ENCODE measurements at places on chromosomes 5 and 9.

DNA sequence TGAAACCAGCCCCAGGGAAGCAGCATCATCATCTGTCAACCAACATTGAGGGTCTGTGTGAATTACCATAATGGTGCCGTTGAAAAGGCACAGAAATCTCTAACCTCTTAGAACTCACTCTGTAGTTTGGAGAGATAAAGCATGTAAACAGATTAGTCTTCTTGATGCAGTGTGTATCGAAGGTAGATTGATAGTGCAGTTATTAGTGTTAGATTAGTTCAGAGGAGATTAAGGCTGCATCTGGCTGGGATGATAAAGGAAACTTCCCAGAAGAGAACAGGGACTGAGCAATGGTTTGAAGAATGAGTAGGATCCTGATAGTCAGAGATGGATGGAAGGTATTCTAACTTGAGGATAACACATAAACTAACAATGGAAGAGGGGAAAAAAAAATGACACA, 651.5 kb downstream of the TLE1 start:
- no peak for DNase-seq

- DNase-seq = no peak
Observed at GRCh38 chr9:69317894-69318293, 7.1 kb upstream of the ENTREP1 start.

GRCh38 chr5:72355706-72356299, 35.6 kb downstream of the PTCD2 start:
- no peak for DNase-seq

DNA sequence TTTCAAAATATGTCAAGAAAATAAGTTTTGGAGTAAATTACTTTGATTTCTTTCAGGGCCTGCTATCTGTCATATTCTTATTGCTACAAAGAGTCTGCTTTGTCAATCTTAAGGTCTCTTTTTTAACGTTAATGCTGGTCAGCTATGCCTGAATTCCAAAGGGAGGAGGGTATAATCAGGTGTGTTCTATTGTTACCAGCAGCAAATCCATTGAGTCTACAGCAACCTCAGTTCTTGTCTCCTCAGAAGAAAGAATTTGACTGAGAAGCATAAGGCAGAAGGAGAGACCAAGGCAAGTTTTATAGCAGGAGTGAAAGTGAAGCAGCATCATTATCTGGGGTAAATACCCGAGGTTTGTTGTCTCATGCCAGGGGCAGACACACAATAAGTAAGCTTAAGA, 23.7 kb upstream of the MINAR2 start:
- DNase-seq = no peak

- DNase-seq = no peak
Observed at GRCh38 chr9:126745574-126746411, 59.0 kb upstream of the ZBTB43 start.

GRCh38 chr5:150469718-150470469, 20.4 kb upstream of the RPS14 start:
- no peak for DNase-seq

DNA sequence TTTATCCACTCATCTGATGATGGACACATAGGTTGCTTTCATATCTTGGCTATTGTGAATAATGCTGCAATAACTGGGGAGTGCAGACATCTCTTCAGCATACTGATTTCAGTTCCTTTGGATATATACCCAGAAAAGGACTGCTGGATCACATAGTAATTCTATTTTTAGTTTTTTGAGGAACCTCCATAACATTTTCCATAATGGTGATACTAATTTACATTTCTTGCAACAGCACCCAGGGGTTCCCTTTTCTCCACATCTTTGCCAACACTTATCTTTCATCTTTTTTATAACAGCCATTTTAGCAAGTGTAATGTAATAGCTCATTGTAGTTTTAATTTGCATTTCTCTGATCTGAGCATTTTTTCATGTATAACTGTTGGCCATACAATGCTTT, 34.1 kb upstream of the NR4A3 start:
- DNase-seq = no peak

DNA sequence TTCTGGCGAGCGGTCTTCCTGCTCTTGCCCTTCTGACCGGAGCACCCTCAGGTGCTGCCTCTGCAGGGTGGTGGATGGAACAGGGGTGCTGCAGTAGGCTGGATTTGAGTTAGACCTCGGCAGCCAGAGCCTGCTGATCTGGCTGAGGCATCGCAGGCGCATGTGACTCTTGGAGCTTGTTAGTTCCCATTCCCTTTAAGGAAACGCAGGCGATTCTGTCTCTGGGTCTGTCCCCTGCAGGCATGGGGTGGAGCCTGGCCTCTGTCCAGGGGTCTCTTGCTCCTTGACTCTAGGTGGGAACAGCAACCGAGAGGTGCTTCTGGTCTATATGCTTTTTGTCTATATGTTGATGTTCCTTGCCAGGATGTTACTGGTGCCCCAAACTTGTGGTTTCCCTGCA, 3.1 kb downstream of the WNK2 start:
- no peak for DNase-seq

DNA sequence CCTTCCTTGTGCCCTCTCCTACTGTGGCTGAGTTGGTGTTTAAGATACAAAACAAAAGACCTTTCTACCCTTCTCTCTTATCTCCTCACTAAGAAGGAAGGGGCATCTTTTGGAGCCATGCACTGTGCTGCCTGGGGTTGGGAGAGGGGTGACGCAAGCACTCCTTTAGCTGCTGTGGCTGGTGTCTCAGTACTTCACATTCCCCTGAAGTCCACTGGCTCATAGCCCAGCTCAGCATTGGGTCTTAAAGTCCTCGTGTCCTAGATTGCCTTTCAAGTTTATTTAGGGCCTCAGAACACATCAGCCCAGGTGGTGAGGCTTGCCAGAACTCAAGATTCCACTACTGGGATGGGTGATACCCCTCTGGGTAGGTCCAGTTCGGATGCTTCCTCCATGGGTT, 325.9 kb upstream of the CYLC2 start:
- no peak for DNase-seq

GRCh38 chr5:178194026-178194425, 6.9 kb upstream of the GMCL2 start:
- no peak for DNase-seq

DNA sequence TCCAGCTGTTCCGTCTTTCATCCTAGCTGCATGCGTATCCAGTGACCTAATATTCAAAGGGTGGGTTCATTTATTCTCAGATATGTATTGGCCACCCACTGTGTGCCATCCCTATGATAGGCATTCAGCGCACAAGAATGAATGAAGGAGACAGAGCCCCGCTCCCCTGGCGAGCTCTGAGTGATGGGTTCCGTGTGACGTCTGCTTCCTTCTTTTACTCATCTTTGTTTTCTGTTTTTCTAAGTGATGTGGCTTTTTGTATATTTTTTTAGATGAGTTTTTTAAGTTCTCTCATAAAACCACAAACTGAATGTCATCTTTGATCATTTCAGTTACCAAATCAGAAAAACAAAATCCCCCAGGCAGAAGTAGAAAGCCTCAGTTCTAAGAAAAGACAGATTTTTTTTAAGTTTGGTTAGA, 168.3 kb upstream of the OTULINL start:
- DNase-seq = peak; percentile 81

DNA sequence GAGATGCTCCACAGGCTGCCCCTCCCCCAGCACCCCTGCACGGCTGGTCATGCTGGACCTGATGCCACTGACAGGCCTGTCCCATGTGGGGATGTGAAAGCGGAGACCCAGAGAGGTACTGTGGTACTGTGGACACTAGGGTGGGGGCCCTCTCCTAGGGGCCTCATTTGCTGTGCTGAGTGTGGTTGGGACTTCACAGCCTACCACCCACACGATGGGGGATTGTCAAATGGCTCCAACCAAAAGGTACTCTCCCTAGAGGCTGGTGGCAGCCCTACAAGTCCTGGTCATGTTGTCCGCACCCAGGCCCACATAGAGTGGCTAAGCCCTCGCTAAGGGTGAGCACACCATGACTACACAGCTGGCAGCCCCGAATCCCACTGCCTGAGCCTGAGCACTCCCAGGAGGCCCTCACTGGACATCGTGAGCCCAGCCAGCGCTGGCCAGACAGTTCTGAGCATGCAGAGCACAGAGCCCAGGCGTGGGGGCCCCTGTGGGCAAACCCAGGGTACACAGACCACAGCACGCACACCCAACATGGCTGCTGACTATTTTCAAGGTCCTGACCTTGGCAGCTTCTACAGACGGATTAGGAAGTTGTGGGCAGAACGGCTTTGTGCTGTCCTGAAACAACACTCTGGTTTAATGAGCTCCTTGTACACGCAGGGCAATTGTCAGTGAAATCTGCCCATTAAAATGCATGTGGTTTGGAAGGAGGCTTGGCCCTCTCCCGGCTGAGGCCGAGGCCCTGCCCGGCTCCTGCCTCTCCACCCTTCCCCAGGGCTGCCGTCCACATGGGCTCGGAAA, 214.1 kb downstream of the HSPA4 start:
- DNase-seq = no peak

- DNase-seq = no peak
Observed at GRCh38 chr5:9834871-9835770, 205.0 kb upstream of the TAS2R1 start.

DNA sequence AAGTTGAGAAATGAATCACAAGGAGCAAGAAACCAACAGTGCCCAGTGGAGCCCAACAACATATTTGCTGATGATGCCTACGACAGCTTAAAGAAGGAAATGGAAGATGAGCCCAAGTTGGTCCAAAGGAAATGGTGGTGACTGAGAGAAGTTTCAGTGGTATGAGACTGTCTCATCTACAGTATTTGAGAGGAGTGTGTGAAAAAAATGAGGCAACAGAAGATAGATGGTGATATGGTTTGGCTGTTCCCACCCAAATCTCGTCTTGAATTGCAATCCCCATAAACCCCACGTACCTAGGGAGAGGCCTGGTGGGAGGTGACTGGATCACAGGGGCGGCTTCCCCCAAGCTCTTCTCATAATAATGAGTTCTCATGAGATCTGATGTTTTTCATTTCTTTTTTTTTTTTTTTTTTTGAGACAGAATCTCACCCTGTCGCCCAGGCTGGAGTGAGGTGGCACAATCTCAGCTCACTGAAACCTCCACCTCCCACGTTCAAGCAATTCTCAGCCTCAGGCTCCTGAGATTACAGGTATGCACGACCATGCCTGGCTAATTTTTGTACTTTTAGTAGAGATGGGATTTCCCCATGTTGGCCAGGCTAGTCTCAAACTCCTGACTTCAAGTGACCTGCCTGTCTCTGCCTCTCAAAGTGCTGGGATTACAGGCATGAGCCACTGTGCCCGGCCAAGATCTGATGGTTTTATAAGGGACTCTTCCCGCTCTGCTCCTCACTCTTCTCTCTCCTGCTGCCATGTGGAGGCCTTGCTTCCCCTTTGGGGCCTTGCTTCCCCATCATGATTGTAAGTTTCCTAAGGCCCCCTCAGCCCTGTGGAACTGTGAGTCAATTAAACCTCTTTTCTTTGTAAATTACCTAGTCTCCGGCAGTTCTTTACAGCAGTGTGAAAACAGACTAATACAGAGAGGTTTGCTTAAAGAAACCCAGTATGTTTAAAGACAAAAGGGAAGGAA, 30.2 kb downstream of the EFCAB9 start:
- DNase-seq = no peak

GRCh38 chr9:123556464-123557435, 200.8 kb downstream of the CRB2 start:
- no peak for DNase-seq

DNA sequence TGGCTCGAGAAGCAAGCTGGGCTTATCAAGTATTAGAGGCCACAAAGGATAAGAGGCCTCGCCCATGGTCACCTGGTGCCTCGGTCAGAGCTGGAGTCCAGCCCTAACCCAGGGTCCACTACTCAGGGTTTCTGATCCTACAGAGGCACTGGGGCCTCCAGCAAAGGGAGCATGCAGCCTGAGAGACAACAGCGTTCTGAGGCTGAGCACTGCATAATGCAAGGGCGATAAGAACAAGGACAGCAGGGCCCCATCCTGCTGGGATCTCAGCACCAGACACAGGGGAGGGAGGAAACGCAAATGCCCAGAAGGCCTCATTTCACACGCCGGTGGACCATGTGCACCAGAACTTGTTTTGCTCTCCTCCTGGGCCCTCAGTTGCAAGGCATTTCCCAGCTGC, 63.0 kb downstream of the C5orf15 start:
- no peak for DNase-seq

Measured in CD4-positive, alpha-beta T cell (primary cell).